ENCODE measurements at places on chromosomes 4 and X.

DNA sequence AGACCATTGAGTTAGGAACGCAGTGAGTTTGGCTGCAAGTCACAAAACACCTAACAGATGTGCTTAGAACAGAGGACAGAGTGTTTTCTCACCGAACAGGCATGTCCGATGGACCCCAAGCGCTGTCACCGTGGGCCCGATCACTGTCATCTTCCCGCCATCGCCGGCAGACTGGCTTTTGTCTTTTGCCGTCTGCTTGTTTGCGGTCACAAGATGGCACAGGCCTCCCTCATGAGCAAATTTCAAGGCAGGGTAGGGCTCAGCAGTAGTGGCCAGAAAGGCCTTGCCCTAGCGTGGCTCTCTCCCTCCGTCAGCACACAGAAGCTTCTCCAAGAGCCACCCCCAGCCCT, 21.4 kb upstream of the MRFAP1 start:
- no peak for DNase-seq

DNA sequence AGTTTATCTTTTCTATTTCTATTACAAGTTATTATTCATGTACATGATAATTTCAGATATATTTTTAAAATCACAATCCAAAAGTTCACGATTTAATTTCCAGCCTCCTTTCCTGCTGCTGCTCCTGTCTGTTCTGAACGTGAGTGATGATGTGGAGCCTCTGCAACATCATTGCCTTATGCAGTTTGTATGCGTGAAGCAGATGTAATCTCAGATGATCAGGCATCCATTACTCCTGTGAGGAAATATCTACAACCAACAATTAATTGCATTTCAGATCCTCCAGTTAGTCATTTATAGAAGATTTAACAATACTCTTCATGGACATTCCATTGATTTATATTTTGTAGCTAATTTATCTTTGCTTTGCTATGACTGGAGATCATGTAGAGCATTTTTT, 668.7 kb upstream of the EPHA5 start:
- no peak for DNase-seq

GRCh38 chr4:80171251-80171650, 26.1 kb upstream of the PRDM8 start:
- peak; percentile 40 for DNase-seq

DNA sequence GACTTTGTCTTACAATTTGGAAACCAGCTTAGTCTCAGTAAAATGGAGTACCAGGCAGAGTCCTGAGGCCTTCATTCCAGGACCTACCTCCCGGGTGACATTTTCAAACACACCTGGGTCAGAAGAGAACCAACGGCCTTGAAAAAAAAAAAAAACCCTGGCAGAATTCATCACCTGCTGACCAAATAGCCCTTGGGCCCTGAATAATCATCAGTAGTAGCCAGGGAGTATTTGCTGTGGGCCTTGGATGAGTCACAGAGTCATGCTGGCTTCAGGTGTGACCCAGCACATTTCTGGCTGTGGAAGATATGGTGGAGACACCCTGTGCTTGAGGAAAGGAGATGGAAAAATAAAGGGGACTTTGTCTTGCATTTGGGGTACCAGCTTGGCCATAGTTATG, 92.2 kb downstream of the LPAR4 start:
- no peak for DNase-seq

GRCh38 chr4:108094923-108095482, 73.7 kb downstream of the LEF1 start:
- DNase-seq, result no peak

DNA sequence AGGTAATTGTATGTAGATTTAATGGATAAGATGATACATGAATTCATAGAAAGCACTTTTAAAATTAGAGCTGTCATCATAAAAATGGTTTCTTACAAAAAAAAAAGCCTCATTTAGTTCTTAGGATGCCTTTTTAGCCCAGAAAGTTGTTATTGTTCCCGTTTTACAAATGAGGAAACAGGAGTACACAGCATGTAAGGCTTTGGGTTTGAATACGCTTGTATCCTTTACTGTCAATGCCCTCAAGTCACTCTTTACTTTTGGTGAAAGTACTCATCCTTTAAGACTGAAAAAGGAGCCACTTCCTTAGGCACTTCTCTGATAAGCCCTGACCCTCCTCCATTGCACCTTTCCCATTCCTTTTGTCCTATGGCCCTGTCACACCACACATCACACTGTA, 4.9 kb downstream of the EREG start:
- DNase-seq, result no peak

GRCh38 chr4:57631147-57631546, 521.0 kb upstream of the IGFBP7 start:
- DNase-seq, result no peak

- DNase-seq, result peak; percentile 55
These were observed 1.0 kb upstream of the ANKRD17 start for GRCh38 chr4:73259571-73260090.

DNA sequence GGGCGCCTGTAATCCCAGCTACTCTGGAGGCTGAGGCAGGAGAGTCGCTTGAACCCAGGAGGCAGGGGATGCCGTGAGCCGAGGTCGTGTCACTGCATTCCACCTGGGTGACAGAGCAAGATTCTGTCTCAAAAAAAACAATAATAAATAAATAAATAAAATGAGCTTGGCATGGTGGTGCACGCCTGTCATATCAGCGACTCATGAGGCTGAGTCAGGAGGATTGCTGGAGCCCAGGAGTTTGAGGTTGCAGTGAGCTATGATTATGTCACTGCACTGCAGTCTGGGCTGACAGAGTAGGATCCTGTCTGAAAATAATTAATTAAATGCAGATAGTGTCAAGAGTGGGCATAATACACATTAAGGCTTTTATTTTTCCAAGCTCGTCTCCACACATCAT, 77.5 kb downstream of the DHRSX start:
- peak; percentile 90 for DNase-seq

DNA sequence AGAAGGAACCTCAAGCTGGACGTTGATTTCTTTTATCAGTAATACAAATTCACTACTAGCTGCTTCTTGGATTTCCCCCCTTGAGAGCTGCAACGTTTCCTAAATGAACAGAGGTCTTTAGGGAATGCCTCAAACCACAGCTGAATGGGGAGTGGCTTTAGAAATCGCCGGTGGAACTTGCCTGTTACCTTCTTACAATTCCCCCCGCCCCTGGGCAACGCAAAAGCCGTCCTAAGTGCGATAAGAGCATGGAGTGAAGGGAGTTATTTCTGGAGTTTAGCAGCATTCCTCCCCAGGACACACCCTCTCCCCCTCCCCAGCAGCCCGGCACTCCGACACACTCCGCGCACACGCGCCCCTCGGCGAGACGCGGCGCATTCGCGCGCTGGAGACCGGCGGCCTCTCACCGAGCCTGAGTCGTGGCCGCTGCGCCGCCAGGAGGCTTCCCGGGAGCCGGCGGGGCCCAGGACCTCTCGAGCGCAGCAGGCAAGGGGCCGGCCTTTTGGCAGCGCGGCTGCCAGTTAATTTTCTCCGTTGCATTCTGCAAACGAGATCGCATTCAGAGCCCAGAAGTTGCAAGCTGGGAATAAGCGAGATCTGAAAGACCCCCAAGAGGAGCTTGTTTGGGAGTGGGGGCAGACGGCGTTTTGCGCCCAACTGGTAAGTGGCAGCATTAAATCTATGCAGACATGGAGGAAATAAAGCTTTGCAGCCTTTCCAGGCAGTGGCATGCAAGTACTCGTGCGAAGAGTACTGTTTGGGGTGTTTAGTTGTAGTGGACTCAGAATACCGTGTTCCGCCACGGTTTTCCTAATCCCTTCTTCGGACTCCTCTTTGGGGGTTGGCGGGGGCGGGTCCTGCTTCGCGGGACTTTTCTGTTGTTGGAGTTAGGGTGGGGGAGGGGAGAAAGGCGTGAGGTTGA, 134.7 kb downstream of the PALLD start:
- peak; percentile 73 for DNase-seq

GRCh38 chrX:19443869-19444526, 71.3 kb downstream of the MAP3K15 start:
- DNase-seq, result no peak

GRCh38 chr4:75432683-75433082, 81.5 kb downstream of the RCHY1 start:
- peak; percentile 58 for DNase-seq

DNA sequence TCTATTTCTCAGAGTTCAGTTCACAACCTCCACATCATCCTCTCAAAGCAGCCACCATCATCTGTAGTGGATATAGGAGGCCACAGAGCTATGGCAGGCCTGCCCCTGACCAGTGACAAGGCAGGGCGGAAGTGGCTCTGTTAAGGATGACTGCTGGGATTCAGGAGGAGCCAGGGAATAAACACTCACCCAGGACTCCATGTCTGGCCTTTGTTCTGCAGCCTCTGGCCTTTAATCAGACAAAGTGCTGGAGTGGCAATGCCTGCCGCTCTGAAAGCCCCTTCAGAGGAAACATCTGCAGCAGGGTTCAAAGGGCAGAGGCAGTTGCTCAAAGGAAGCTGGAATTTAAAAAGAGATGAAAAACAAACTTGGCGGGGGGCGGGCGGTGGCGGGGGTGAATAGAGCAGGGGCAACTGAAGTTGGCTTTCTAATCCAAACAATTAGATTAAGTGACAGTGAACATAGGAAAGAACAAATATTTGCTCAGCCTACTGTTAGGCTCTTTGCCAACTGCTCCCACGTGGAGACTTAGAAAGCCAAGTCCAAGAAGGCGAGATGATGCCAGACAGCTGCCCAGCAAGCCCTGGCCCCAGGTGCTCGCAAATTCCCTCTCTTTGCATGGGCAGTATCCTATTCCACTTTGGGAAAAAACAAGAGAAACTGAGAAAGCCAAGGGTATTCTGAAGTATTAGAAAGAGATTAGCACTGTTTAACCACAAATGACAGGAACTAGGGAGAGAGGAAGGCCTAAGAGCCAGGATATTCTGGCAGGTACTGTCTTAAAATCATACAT, 5.5 kb downstream of the MPP1 start:
- no peak for DNase-seq

- peak; percentile 83 for DNase-seq
These were observed 7.2 kb downstream of the TCEAL3 start for GRCh38 chrX:103614999-103615398.
